SIG-M5 (cell line): ENCODE measurements at places on chromosomes 6 and 20.

GRCh38 chr6:11194356-11195218, 37.9 kb downstream of the NEDD9 start:
- no peak for DNase-seq

- no peak for DNase-seq
These were observed 784.9 kb downstream of the TENT5A start for GRCh38 chr6:80967609-80968008.

- no peak for DNase-seq
These were observed 2.0 kb downstream of the SPAG4 start for GRCh38 chr20:35617397-35618262.

DNA sequence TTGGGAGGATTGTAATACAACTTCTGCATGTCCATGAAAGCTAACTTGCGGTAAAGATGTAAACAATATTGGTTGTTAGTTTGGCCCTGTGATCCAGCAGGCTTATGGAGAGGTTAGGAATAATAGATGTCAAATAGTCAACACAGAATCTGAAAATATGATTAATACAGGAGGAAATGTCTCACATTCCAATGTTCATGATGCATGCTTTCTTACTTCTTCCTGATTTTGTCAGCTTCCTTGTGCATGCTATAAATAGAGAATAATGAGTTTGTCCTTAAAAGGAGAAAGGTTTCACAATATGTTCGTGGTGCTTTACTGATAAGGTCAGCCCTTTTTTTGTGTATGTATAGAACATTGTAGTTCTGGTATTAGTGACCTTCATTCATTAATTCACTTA, 136.7 kb downstream of the MMUT start:
- no peak for DNase-seq
